Peyer's patch (tissue), 4 donors: ENCODE measurements at places on chromosomes 5 and 9. TPM values are rescaled to one million over a fixed set of nuclear protein-coding genes. Genes with fewer than 3 reads are reported as not detected.
A peak's percentile ranks its signal among the peaks of the same experiment; 100 is the strongest.

DNA sequence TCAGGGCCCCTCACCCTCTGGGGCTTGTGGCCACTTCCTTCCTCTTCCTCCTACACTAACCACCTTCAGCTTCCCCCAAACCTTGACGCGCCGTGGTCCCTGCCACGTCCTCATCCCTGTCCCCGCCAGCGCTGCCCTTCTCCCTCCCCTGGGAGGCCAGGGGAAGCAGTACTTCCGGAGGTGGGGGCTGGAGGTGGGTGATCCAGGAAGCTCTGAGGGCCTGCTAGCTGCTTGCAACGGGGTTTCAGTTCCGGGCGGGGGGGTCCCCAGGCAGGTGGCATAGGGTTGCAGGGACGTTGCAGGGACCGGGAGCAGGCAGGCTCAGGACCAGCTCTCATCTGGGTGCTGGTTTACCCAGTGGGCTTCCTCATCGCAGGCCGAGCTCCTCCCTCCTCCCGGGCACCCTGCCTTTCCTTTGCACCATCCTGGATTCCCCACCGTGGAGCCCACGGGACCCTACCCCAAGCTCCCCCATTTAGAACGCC lies 70.0 kb downstream of the RXRA start:
- peak; percentile 80 for DNase-seq

IFNA2 gene
- not detected for total RNA-seq

DNA sequence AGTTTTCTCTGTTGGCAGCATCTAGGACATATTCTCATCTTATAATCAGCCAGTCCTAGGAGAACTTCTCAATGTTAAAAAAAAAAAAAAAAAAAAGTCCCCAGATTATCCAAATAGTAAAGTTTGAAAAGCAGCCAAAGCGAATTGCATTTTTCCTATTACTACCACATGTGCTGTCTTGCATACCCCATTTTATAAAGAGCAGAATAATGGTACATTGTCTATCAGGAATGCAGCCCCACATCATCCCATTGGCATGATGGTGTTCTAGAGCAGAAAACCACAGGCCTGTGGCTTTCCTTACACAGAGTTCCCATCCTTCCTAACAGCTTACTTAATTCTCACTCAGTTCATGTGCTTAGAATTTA lies 381.6 kb downstream of the TMEM38B start:
- DNase-seq: no peak

ZNF169 gene
- 34.7 TPM for total RNA-seq

DNA sequence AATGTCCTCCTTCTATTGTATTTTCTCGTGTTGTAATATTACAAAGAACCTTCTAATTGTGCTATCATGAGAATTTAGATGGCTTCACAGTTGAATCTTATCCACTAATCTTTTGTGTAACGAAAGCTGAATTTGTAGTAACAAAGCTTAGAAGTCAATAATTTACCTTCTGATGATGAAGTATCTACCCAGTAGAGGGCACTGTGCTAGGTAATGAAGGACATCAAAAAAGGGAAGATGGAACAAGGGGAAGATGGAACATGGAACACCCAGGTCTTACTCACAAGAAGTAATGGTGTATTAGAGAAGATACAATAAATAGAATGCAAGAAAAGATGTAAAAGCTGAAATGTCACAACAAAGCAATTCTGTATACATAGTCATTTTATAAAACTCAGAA lies 131.0 kb upstream of the CCNG1 start:
- DNase-seq: no peak

DNA sequence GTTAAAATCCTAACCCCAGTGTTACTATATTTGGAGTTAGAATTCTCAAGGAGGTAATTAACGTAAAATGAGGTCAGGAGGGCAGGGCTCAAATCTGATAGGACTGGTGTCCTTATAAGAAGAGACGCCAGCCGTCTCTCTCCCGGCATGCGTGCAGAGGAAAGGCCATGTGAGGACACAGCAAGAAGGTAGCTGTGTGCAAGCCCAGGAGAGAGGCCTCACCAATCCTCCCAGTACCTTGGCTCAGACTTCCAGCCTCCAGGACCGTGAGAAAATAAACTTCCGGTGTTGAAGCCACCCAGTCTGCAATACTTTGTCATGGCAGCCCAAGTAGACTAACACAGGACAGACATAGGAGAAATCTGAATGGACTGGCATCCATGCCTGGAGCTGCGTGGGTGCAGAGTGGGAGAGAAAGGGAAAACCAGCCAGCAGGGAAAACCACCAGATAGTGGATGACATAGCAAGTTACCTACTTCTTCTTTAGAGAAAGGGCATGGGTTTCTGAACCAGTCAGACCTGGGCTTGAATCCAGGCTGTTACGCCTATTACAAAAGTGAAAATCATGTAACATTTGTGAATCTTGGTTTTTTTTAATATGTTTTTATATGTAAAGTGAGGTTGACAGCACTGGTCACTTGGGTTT lies 89.2 kb downstream of the FSTL4 start:
- no peak for DNase-seq

DNA sequence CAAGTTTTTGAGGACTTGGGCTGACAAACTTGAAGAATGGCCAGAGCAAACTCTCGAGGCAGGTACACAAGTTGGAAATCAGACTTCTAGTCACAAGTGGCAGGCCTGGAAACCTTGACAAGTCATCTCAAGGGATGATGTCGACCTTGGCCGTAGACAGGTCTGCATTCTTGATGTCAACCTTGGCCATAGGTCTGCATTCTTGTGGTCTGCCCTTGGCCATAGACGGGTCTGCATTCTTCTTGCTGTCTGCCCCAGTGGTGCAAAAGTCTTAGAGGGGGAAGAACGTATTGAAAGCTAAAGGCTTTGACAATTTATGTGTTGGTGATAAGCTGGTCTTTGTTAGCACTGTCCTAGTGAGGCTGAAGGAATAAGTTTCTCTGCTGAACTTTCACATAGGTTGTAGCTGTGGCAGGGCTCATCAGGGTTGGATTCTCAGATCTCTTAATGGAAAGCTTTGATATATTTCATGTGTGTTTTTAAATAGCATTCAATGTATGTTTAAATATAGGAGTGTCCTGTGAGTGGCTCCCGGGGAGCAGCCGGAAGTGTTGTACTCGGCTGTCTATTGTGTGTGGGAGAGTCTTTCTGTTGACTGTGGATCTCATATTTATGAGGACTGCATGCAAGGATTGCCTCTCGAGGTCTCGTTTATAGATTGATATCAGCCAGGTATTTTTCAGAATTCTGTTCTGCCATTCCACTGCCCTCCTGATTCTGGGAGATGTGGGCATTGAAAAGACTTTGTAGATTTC lies 27.0 kb downstream of the SUB1 start:
- DNase-seq: no peak

DNA sequence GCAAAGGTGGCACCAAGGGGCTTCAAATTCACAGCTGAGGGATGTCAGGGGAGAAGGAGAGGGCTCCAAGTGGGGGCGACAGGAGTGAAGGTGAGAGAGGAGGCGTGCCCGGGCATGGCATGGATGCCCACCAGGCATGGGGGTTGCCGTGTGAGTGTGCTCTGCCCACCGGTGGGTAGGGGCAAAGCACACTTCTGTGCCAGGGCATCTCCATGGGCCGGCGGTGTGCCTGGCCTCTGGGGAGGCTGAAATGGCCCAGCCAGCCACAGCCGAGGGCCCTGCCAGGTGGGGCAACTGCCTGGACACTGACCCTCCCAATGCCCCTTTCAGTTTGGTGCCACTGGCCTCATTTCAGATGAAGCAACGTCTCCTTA lies 14.0 kb upstream of the RNU6ATAC start:
- DNase-seq: no peak

GRCh38 chr9:128045831-128046230 lies 21.3 kb downstream of the NAIF1 start:
- DNase-seq: no peak

SLC6A3 gene
- total RNA-seq: 0.40 TPM

DNA sequence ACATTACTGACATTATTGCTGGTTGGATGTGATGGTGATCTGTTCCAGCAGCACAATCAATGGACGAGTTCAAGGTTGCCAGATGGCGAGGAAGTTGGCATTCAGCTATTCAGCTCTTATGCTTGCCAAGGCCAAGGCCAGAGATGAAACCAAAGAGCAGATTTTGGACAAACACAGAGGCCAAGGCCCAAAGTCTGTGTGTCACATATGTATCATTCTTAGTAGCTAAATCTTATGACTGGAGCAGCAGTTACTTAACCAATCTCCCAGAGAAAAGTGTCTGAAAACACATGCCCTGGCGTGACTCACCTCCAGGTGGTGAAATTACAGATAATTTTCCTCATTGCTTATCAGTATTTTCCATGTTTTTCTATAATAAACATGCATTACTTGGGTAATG lies 189.0 kb upstream of the EGFLAM start:
- DNase-seq: no peak

DNA sequence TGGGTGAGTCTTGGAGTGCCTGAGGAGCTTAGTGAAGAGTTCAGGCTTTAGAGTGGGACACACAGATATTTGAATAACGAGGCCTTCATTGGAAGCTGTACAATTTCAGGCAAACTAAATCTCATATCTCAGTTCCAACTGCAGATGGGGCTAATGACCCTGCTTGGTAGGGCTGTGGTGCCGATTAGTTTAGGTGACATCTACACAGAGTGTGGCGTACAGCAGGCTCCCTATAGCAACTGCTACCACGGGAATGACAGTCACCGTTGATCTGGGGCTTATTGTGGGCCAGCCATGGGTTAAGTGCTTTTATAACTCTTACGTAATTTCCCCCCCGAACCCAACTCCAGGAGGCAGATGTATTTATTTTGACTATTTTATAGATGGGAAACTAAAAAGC lies 70.8 kb downstream of the FAT2 start:
- DNase-seq: no peak

DNA sequence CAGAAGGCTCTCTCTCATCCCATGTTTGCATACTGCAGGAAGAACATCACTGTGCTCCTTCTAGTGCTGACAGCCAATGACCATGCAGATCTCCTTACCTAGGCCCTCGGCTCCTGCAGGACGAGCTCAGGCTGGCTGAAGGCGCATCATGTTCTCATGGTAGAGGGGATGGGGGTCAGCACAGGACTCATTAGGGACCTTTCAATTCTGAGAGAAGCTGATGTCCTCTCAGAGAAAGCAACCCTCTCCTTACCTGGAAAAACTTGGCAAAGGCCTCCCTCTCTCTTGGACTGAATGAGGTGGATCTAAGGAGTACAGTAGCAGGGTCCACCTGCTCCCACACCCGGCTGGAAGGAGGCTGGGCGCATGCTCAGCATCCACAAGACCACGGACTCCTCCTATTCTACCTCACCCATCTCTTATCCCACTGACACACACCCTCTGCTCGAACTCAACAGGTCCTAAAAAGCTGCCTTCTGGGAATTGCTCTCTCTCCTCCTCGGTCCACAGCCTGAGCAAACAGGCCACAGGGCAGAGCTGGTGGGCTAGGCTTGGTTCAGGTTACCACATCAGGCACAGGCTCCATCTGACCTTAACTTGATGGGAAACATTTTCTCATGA lies 2.9 kb downstream of the IPPK start:
- no peak for DNase-seq

PCDHGC4 gene
- total RNA-seq: 11.3 TPM

DNA sequence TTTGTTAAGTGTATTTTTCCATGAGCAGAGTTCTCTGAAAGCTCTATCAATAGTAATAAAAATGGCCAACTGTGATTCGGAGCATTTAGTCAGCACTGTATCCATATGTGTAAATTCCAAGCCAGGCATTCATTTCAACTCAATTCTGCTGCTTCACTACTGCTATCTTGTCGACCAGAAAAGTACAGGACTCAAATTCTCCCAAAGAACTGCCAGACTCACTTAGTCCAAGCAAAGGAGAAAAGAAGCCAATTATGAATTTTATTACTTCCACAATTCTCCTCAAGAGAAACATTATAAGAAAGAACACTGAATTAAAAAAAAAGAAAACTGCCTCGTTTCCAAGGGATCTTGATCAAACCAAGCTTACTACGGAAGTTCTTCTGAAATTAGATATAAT lies 906.3 kb upstream of the DMAC1 start:
- DNase-seq: no peak

GRCh38 chr5:1642221-1642620 lies 118.5 kb upstream of the LPCAT1 start:
- no peak for DNase-seq

TAF11L10 gene
- not detected for total RNA-seq

- no peak for DNase-seq
These were observed 38.3 kb upstream of the ZFYVE16 start for GRCh38 chr5:80369521-80369920.

- peak; percentile 70 for DNase-seq
These were observed 52.8 kb upstream of the CCDC112 start for GRCh38 chr5:115349001-115349817.

IRX1 gene
- total RNA-seq: not detected

DNA sequence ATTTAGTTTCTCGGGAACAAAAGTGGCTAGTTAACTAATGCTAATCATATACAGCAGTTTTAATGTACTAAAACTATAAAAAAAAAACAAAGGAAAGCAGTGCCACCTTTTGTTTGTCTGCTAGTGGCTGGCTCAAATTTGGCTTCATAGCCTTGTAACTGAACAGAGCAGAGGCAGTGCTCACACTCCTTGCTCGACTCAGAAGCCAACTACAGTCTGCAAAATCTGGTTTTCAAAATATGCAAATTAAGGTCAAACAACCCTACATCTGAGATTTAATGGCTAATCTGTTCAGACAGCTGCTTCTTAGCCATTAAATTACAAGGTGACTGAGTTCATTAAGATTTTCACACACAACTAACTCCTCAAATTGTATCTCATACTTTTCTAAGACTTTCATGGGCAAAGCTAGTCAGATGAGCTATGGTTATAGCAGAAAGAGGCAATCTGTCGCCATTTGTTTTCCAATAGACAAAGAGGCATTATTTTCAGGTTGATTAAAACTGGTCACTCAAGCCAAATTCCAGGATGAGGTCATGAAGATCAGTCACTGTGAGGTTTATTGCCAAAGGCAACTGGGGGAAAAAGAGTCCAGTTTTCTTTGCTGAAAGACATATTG lies 56.8 kb upstream of the EPB41L4A start:
- no peak for DNase-seq

RABL6 gene
- total RNA-seq: 155 TPM

GRCh38 chr5:62306896-62307689 lies 1.1 kb downstream of the KIF2A start:
- DNase-seq: peak; percentile 79

DNA sequence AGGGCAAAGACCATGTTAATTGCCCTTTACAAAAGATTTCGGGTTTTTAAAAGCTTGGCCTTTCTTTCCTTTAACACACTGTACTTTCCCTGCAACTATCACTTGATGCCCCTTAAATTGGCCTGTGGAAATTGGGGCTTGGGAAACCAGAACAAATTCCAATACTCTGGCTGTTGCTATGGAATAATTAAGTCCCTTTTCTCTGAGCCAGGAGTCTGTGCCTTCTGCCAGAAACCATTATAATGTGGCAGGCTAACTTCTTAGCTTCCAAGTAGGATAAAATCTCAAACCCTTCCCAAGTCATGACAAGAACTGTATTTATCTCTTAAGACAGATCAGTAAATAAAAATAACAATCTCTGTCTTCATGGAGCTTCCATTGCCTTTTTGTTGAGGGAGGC lies 1.1 kb upstream of the SPINK1 start:
- DNase-seq: no peak

SPINK6 gene
- not detected for total RNA-seq

HTR1A gene
- not detected for total RNA-seq

DNA sequence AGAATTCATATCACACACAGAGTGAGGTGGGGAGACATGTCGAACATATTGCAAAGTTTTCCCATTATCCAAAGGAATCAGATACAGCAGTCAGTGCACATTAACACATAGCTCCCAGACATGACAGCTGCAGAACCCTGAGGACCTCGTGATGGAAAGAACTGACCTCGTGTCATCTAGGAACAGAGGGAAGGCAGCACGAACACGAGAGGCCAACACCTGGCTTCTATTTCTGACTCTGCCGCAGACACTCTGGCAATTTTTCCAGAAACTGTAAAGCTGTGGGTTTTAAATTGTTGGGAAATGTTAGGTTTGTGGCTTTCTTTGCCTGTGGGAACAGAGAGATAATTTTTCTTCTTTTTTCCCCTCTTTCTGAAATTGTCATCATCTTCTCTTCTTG lies 315.0 kb upstream of the PIK3R1 start:
- no peak for DNase-seq

ACSL6 gene
- total RNA-seq: 1.1 TPM
